Small intestine (tissue), 16 donors: ENCODE measurements at places on chromosomes 16 and 17. TPM values are rescaled to one million over a fixed set of nuclear protein-coding genes. Genes with fewer than 3 reads are reported as not detected.

DNA sequence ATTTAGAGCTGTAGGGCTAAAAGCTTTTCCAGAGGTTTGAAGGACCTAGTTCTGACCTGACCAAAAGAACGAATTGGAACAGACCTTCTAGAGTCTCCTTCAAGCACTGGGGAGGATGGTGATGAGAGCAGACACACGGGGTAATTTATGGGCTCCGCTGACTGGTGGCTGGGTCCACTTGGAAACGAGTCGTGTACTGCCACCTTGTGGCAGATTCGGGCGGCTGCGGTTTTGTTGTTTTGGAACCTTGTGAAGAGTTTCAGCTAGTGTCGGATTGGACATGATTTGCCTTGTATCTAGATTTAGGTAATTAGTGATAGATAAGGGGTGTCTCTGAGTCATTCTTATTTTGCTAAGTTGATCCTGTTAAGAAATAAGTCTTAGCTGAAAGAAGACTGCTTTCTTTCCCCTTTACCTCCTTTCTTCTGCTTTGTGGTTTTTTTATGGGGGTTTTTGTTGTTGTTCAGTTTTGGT lies 98.9 kb downstream of the AATF start:
- H3K27me3 ChIP-seq, result no peaks in the 10 kb centered on the region
- DNase-seq, result peak; percentile 86
- H3K27ac ChIP-seq, result peak overlapping the region; percentile 90
- H3K4me3 ChIP-seq, result no peak overlapping the region
- peaks cover 3% of the 10 kb centered on the region for H3K4me1 ChIP-seq

The FGF11 gene
- polyA plus RNA-seq, result 0.86 TPM

The JPH3 gene
- not detected for polyA plus RNA-seq

The ALKBH5 gene
- 42.8 TPM for polyA plus RNA-seq

The KCNJ18 gene
- not detected for polyA plus RNA-seq
